ENCODE measurements at places on chromosomes 5 and 9. TPM values are rescaled to one million over a fixed set of nuclear protein-coding genes. Genes with fewer than 3 reads are reported as not detected.

GRCh38 chr5:75053304-75054133 lies 1.2 kb upstream of the GCNT4 start:
- peak overlapping the region; percentile 86 for H3K27ac ChIP-seq
- DNase-seq = peak; percentile 75
- H3K27me3 ChIP-seq = no peaks in the 10 kb centered on the region
- peaks cover 61% of the 10 kb centered on the region for H3K4me1 ChIP-seq
- H3K4me3 ChIP-seq = peak overlapping the region; percentile 88
- H3K36me3 ChIP-seq = no peaks in the 10 kb centered on the region

GRCh38 chr5:58085800-58086199 lies 374.1 kb downstream of the PLK2 start:
- no peaks in the 10 kb centered on the region for H3K36me3 ChIP-seq
- H3K27me3 ChIP-seq = peaks cover 4% of the 10 kb centered on the region
- no peak overlapping the region for H3K27ac ChIP-seq
- no peaks in the 10 kb centered on the region for H3K4me1 ChIP-seq

The ORM2 gene
- total RNA-seq = not detected

- no peak overlapping the region for H3K27ac ChIP-seq
- no peaks in the 10 kb centered on the region for H3K27me3 ChIP-seq
- no peak for DNase-seq
- H3K36me3 ChIP-seq = peaks cover 43% of the 10 kb centered on the region
- no peak overlapping the region for H3K4me3 ChIP-seq
Measured at GRCh38 chr5:176507911-176508310, 29.3 kb downstream of the RNF44 start.

Data from activated naive CD8-positive, alpha-beta T cell treated with anti-CD3 and anti-CD28 coated beads, Interleukin-2, amount 10 ng/mL, durations not matched to agents 7 days and 5 days (primary cell).